ENCODE measurements at places on chromosomes 13 and 19.

DNA sequence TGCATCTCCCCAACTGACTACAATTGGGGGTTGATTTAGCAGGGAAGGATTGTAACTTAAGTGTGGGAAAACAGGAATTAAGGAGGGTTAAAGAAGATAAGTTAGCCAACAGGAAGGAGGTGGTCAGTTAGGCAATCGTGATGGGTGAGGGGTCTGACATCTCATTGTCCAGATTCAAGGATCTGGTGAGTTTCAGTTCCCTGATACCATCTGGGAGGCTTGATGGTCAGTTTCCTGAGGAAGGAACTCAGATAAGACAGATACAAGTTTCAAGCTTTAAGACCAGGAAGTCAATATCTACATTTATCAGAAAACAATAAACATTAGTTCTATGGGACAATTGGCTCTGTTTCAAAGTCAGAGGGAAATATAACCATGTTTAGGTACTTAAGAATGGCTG is 601.8 kb downstream of the SLITRK6 start:
- no peak for DNase-seq

DNA sequence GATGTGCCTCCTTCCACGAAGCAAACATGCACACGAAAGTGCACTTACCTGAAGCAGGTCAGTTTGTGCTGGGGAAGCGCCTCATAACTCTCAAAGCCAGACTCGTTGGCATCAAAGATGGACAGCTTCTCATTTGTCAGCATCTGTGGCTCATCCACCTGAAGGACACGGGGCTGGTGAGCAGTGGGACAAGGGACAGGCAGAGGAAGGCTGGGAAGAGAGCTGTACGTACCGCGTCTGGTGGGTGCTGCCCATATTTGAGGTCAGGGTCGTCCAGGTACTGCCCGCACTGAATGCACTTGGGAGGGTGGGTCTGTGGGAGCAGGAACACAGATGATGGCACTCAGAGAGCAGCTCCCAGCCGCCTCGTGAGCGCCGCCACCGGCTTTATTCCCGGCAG is 35.1 kb downstream of the DNMT1 start:
- DNase-seq = no peak

DNA sequence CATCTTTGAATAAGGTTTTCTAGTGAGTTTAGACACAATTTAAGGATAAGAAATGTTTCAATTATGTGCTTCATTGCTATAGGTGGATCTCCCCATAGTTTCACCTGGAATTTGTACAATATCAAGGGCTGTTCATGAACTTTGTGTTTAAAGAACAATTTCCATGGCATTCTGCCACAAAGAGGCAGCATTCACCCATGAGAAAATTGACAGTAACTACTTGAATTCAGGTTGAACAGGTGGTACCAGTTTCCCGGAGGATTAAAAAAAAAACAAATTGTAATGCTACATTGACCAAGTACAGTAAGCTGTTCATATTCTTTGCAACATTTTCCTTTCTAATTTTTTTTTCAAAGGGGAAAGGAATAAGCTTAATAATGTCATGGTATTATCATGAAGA is 9.1 kb downstream of the SLITRK5 start:
- no peak for DNase-seq

GRCh38 chr13:98994080-98994479 is 16.2 kb upstream of the DOCK9 start:
- DNase-seq = no peak

- no peak for DNase-seq
These were observed 6.9 kb downstream of the TBXA2R start for GRCh38 chr19:3599776-3600187.
